Retina (tissue), 1 donor: ENCODE measurements at places on chromosomes 16 and 17.

DNA sequence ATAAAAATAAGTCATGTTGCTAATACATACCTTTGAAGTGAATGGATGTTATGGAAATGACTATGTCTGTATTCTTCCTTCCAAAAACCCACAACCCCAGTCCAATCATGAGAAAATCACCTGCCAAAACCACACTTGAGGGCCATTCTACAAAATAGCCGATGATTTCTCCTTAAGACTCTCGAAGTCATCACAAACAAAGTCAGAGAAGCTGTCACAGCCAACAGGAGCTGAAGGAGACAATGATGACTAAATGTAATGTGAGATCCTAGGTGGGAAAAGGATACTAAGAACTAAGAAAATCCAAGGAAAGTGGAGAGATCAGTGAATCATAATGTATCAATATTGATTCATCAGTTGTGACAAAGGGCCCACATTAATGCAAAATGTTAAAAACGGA is 432.9 kb upstream of the DYNLRB2 start:
- DNase-seq = no peak

DNA sequence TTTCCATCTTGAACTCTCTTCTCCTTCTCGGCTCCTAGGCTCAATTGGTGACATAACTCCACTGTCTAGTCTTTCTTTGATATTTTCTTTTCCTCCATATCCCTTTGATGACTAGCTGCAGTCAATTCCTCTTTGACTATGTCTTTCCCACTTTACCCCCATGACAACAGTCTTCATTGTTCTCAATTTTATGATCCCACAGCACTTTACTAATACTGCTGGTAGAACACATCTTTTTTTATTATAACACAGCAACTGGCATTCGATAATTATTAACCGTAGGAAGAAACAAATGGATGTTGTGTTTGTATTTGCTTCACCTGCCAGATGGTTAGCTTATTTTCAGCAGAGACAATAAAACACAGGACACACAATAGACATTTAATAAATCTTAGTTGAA is 1.3 kb downstream of the KRTAP3-3 start:
- DNase-seq = no peak

- DNase-seq = no peak
Observed at GRCh38 chr17:48254896-48255295, 147.3 kb downstream of the SNX11 start.

GRCh38 chr16:59586331-59586730 is 852.2 kb upstream of the GOT2 start:
- DNase-seq = no peak

GRCh38 chr17:34797720-34798119 is 163.5 kb downstream of the CCT6B start:
- peak; percentile 67 for DNase-seq

DNA sequence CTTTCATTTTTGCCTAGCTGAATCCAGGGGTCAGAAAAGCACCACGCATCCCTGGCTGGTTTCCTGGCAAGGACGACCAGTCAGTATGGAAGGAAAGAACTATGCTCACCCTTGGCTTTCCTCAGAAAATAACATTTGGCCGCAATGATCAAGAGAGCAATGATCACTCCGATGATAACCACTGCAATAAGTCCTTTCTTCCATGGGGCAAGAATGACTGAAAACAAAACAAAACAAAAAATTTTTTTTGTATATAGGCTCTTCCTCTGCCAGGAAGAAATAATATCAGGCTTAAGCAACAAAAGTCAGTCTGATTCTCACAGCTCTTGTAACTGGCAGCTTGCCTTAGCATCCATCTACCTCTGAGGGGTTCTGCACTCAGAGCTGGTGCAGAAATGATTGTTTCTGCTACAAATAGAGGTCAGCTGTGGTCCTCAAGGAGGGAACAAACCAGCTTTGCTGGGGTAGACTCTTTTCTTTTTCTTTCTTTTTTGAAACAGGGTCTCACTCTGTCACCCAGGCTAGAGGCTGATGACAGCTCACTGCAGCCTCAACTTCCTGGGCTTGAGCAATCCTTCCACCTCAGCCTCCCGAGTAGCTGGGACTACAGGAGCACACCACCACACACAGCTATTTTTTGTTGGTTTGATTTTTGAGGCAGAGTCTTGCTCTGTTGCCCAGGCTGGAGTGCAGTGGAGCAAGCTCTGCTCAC is 35.7 kb downstream of the PECAM1 start:
- no peak for DNase-seq

GRCh38 chr17:18300725-18301480 is 13.9 kb downstream of the TOP3A start:
- DNase-seq = no peak

- no peak for DNase-seq
Observed at GRCh38 chr17:40373999-40374398, 9.5 kb upstream of the GJD3 start.

DNA sequence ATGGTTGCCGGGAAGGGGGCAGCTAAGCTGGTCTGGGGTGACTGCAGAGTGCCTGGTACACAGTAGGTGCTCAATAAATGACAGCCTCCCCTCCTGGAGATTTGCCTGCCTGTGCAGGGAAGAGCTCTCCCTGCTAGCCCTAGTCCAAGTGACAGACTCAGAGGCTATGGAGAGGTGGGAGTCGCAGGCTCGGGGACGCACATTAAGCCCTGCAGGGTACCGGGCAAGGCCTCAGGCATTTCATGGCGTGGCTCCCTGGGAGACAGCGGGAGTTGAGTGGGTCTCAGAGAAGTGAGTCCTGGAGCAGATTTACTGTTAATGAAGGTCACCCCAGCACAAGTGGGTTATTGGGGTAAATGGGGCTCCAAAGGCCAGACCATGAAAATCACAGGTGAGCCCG is 132.2 kb upstream of the CDC42EP4 start:
- DNase-seq = no peak

- peak; percentile 64 for DNase-seq
Observed at GRCh38 chr17:45248132-45248957, 13.5 kb downstream of the SPATA32 start.

- no peak for DNase-seq
Observed at GRCh38 chr17:72392056-72393010, 271.5 kb downstream of the SOX9 start.

- peak; percentile 89 for DNase-seq
Observed at GRCh38 chr17:2828397-2829038, 32.3 kb downstream of the RAP1GAP2 start.

GRCh38 chr17:39867084-39867879 is 720 bp upstream of the ZPBP2 start:
- DNase-seq = peak; percentile 10

DNA sequence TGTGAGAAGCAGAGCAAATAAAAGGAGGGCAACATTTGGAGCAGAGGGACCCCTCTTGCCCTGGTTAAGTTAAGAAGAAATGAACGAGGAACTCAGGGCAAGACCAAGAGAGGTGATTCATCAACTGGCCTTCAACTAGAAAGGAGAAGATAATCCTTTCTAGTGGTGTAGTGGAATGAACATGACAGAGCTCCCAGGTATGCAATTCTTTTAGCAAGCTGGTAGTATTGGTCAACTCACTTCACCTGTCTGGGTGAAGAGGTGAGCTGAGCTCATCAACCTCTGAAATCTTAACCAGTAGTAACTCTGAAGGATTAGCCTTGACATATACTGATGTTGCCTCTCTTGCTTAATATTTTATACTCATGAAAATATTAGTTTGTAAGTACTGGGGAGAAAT is 1024.7 kb upstream of the GOT2 start:
- DNase-seq = peak; percentile 3

DNA sequence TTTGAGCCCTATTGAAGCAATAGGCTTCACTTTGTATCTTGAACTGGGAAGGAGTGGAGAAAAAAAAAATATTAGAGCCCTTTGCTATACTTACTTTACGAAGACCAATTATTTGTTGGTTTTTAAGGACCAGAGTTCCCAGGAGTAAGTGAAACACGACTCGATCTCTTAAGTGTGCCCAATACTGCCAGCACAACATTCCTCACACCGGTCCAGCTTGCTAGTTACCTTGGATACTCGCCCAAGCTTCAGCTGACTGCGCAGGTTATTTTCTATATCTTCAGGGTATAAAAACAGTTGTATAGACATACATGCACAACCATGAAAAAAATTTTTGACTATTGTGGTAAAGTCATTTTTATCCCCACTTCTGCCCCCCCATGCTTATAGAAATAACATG is 72.1 kb downstream of the RPTOR start:
- DNase-seq = no peak

DNA sequence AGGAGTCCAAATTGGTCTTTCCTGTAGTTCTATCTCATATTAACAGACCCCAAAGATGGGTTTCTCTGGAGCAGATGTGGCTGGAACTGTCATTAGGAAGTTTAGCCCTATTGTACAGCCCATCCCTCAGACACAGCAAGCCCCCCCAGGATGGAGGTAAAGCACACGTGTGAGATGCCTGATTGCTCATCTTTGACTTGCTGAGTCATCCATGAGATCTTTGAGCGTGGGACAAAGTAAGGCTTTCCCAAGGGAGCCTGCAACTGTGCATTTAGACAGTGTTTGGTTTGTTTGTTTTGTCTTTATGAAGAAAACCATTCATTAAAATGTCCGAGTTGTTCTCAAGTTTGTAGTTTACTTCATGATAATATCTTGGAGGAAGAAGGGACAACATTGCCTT is 145.3 kb upstream of the CDH13 start:
- no peak for DNase-seq

DNA sequence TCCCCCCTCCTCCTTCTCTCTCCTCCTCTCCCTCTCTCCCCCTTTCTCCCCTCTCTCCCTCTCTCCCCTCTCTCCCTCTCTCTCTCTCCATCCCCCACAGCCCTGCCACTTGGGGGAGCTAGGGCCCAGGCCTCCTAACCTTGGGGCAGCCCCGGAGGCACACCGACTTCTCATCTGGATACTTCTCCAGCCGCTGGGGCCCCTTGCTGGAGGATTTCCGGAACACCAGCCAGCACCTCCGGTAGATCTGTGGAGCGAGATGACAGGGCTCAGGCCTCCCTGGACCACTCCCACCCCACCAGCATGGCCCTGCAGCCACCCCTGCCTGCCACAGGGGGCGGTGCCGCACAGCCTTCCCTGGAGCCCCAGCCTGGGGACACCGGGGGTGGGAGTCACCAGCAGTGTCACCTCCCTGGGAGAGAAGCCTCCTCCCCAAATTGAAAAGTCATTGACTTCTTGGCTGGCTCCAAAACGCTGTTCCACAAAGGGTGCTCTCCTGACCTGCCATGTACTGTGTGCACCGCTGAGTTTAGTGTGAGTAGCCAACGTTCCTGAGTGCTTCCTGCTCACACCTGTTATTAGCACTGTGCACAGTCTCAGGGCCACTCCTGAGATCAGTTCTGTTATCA is 10.5 kb downstream of the DOK4 start:
- DNase-seq = peak; percentile 54

DNA sequence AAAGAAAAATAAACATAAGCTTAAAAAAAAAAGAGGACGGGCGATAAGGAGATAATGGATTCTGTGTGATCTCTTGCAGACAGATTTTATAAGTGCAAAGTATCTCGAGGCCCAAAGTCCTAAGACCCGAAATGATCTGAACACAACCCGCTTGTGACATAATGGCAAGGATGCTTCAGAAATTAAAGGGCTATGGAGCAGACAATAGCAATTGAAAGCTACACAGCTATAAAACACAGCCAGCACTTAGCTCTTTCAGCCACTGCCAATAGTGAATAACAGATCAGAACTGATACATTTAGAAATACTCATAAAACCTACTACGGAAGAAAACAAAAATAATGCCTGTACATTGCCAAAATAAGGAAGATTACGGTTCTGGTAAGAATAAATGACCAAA is 117.5 kb downstream of the ZFHX3 start:
- DNase-seq = no peak

DNA sequence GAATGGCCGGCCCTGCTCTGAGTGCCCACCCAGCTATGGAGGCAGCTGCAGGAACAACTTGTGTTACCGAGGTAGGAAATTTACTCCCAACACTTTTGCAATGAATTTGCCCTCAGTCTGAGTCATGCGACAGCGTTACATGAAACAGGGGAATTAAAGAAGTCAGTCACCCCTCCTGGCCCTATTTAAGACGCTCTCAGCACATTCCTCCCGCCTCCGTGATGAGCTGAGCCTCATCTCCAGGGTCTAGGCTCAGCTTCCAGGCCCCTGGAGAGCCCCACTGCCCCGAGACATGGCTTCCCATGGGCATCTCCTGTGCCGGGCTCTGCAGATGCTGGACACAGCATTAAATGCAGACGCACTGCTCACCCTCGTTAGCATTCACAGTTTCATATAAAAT is 35.0 kb downstream of the CRISPLD2 start:
- DNase-seq = no peak

DNA sequence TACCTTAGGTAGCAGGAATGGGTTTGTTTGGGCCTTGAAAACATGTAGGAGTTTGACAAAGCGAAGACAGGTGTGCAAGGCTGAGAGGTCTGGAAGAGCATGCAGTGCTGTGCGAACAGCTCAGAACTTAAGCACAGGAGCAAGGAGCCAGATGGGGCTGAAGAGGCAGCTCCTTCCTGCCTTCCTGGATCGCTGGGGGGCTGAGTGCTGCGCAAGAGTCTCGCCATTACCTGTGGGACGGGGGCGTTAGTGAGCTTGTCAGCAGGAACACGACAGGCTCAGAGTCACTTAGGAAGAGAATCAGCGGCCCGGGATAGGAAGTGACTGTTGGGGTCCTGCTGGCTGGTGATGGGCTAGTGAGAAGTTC is 464 bp upstream of the MRM1 start:
- DNase-seq = no peak
